ENCODE measurements at places on chromosomes 6 and 20.

GRCh38 chr20:35134472-35134871 lies 12.7 kb downstream of the EDEM2 start:
- DNase-seq, result no peak

DNA sequence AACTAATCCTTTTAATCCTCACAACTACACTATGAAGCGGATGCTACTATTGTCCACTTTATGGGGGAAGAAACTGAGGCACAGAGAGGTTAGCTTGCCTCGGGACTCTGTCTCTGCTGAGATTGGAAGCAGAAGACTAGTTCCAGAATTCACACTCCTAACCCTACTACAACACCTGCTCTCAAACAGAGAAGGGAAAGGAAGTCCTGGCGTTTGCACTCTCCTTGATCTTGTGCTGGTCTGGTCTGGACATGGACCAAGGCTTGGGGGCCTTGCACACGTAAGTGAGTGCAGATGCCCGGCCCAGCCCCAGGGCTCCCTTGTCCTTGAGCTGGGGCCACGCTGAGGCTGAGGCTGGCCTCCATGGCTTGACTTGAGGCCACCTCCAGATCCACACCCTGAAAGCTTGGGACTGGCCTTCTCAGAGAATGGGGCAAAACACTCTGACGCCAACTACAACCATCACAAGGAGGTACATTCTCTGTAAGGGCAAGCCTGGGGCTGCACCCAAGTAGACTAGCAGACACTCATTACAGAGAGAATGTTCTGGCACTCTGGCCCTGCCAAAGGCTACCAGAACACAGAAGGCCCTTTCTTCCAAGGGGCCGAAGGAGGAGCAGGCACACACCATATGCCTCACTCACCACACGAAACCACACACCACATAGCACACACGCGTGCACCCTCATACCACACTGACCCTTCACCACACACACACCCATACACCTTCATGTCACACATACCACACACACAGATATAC lies 33.3 kb upstream of the EZR start:
- no peak for DNase-seq

- no peak for DNase-seq
Observed at GRCh38 chr6:30450548-30450908, 38.8 kb upstream of the HLA-E start.

- no peak for DNase-seq
Observed at GRCh38 chr20:4901031-4901818, 100.1 kb downstream of the SLC23A2 start.

DNA sequence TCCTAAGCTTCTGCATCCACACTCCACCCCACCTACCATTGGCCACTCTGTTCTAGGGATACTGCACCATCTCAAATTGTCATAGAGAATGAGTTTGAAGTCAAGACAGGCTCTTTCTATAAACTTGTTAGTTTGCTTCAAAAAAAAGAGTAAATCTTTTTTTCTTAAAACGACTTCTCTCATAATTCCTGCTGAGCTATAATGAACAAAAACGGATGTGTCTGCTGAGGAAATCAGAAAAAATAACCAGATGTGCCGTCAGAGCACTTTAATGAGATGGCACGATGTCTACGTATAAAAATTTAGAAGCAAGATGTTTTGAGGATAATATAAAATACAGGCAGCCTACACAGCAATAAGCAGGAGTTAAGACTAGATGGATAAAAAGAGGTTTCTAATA lies 24.0 kb upstream of the DDO start:
- no peak for DNase-seq
